AG10803 (cell line): ENCODE measurements at places on chromosomes 16 and 17.

DNA sequence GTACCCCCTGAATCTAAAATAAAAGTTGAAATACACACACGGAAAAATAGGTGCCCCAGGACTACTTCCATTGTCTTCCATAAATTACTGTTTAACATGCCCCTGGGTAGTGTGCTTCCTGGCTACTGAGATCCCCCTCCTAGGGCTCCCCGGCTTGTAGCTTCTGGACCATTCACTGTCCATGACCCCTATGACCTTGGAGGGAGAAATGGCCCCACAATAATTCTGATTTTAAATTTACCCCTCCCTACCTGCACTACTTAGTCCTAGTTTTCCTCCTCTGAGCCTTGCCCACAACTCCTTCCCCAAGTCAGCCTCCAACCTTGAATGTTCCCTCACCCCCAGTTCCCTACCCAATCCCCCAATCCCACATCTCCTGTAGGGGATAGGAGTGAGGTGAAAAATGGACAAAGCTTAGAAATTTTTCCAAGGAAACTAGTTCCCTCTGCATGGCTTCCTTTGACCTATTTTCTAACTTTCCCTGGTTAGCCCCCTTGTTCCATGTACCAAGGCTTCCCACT lies 9.5 kb upstream of the MSL1 start:
- no peak for DNase-seq

DNA sequence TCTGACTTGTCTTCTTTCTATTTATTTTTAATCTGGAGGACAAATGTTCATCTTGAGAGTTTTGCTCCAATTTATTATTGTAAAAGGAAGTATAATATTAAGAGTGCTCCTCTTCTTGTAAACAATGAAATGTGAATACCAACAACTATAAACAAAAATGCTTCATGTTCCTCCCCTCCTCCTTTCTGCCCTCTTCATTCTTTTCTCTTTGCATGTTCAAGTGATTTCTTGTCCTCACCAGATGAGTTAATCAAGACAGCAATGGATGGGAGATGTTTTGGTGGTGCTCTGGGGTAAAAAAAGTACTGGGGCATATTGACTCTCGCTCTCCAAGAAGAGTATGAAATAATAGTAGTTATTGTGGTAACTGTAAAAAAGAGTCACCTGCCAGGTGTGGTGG lies 24.3 kb downstream of the ITGB3 start:
- peak; percentile 41 for DNase-seq

- DNase-seq = no peak
These were observed 22.6 kb upstream of the NGFR start for GRCh38 chr17:49472527-49472926.

GRCh38 chr16:85221771-85222154 lies 109.5 kb upstream of the CIBAR2 start:
- DNase-seq = no peak

- DNase-seq = no peak
These were observed 82.5 kb downstream of the NETO2 start for GRCh38 chr16:47061204-47061603.

- DNase-seq = no peak
These were observed 92.0 kb upstream of the CHMP6 start for GRCh38 chr17:80899402-80900268.

DNA sequence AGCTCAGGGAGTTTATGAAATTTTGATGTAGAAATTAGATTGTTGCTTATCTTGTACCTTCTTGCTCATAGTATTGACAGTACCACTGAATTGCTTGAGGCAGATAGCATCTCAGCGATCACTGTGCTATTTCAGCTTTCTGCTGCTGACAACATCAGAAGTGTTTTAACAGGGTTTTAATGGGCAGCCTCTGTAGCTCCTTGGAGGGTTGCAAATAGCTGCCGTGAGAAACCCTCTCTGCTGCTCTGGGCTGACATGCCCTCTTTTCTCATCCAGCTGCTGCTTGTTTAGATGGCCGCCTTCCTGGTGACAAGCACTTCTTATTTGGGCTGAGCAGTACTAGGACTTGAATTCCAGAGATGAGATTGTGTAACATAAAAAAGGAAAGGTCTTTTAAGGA lies 180.2 kb upstream of the TBX2 start:
- peak; percentile 80 for DNase-seq

- peak; percentile 17 for DNase-seq
These were observed 14.5 kb upstream of the PPM1E start for GRCh38 chr17:58741121-58741625.
